Fibroblast of villous mesenchyme (primary cell): ENCODE measurements at places on chromosomes 7 and 10. TPM values are rescaled to one million over a fixed set of nuclear protein-coding genes. Genes with fewer than 3 reads are reported as not detected.

GRCh38 chr7:77199013-77199966 lies at the start of gene FGL2:
TSS of gene FGL2 (minus strand) at chr7:77199819. CDS start at chr7:77199793, 26 bp downstream.
- DNase-seq = peak; percentile 37

GRCh38 chr10:110733218-110733952 lies 89.2 kb downstream of the RBM20 start:
- peak; percentile 35 for DNase-seq

DNA sequence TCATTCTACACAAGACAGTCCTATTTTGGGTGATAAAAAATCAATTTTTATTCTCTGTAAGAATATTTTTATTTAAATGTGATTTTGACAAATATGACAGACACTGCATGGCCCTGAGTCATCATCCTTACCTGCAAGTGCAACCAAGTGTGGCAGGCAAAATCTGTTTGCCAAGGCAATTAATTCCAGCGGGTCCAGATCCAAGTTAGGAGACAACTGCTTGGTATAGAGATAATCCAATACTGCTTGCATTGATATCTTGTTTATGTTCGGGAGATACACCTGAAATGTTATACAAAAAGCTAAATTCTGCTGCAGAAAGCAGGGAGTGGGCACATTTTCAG lies 66.2 kb downstream of the RHOBTB1 start:
- DNase-seq = no peak

- no peak for DNase-seq
Measured at GRCh38 chr10:96703358-96703757, 17.0 kb downstream of the PIK3AP1 start.

GRCh38 chr10:88499569-88500470 lies 83.3 kb downstream of the RNLS start:
- peak; percentile 53 for DNase-seq

The OGA gene
- total RNA-seq = 80.3 and 93.1 TPM in 2 replicates

The ASAH2 gene
- total RNA-seq = 1.3 and 1.6 TPM in 2 replicates

DNA sequence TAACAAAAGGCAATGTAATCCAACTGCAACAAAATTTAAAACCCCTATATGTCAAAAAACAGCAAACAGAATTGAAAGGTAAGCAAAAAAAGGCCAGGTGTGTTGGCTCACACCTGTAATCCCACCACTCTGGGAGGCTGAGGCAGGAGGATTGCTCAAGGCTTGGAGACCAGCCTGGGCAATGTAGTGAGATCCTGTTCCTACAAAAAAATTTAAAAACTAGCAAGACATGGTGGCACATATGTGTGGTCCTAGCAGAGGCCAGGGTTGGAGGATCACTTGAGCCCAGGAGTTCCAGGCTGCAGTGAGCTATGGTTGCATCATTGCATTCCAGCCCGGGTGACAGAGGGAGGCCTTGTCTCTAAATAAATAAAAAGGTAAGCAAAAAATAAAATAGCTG lies 212.1 kb upstream of the KLF14 start:
- DNase-seq = no peak

DNA sequence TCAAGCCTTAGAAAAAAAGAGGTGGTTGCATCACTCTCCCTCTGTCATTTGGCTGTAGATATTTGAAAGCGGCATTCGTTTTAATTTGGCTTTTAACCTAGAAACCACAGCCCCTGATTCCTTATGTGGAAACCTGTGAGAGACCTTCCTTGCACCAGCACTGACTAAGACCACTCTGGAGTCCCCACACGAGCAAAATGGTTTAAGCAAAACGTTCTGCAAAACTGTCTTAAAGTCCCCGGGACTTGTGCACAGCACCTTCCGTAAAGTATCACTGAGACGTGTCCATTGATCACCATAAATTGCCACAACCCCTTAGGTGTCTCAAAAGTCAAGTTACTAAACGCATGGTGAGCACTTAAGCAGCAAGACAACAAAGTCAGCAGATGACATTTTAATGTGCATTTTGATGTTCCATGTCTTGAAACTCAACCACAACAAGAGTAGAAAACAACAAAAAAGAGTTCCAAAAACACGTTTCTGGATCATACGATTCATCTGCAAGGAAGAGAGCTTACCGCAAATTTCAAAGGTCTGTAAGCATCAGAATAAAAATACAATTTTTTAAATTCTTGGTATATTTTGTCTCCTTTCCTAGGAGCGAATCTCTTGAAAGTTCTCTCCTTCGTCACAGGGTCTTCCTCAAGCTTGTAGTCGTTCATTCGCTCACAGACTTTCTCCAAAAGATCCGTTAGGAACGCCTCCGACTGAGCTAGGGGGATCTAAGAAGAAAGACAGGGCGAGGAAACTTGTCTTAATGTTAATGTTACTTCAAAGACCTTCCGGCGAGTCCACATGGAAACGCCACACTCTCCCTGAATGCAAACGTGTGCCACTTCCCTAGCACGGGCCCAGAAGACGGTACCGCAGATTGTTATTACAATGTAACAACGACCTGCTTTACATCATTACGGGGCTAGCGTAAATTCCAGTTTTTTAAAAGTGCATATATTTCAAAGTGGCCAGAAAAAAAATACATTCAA lies 37.7 kb downstream of the CNPY1 start:
- no peak for DNase-seq

The BMS1 gene
- 17.7 and 21.2 TPM in 2 replicates for total RNA-seq

DNA sequence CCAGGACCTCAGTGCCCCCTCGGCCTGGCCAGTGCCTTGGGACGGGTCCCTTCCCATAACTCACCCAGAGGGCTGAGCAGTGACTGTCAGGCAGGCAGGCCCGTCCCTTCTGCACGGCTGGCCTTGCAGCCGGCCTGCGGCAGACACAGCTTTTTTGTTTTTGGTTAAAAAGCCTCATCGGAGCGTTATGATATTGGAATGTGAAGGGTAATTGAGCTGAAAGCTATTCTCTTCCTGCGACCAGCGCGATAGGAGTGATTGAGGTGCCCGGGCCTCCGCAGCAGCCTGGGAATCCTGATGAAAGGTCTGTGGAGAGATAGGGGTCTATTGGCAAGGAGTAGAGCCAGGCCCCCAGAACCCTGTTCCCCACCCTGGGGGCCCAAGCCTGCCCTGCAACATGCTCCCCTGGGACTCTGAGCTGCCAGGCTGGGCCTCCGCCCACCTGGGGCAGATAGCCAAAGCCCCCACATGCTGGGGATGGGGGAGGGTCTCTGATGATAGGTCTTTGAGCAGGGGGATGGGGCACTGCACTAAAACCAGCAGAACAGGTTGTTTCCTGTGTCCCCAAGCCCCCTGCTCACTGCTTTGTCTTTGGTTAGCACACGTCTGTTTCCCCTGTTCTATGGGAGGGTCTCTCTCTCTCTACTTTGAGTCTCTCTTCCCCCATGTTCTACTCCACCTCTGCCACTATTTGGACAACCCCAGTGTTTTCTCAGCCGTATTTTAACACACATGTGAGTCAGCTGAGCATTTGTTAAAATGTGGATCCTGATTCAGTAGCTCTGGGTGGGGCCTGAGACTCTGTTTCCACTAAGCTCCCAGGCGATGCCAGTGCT lies 131.9 kb downstream of the CDH23 start:
- no peak for DNase-seq

DNA sequence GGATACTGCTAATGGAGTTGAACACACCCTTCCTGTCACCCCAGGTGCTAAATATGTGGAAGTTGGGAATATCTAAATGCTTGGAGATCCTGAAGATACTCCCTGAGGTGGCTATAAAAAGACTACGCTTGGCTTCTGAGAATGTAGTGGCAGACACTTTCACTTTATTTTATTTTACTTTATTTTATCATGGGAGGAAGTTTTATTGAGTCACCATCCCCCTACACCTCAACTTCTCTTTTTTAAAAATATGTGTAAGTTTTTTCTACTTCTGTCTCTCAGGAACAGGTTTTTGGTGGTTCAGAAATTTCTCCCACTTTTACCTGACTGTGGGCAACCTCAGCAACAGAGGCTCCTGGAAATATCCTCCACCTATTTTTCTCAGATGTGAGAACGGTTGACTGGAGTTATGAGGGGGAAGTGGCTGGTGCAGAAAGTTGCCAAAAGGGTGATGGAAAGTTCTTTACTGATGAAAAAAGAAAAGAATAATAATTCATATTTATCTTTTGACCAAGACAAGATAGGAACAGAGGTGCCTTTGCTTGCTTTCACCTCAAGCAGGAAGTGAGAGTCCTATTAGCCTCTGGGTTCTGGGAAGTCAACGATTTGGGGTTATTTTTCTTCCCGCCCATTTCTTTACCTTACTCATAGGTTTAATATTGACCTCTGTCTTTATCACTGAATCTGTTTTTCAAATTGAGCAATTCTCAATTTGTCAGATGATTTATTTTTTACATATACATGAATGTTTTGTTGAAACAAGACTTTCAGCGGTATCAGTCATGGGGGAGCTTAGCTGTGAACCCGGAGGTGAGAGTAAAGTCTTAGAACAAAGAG lies 103.6 kb downstream of the AHR start:
- no peak for DNase-seq

GRCh38 chr10:34814913-34815184 lies 247 bp downstream of the PARD3 start:
- peak; percentile 18 for DNase-seq

DNA sequence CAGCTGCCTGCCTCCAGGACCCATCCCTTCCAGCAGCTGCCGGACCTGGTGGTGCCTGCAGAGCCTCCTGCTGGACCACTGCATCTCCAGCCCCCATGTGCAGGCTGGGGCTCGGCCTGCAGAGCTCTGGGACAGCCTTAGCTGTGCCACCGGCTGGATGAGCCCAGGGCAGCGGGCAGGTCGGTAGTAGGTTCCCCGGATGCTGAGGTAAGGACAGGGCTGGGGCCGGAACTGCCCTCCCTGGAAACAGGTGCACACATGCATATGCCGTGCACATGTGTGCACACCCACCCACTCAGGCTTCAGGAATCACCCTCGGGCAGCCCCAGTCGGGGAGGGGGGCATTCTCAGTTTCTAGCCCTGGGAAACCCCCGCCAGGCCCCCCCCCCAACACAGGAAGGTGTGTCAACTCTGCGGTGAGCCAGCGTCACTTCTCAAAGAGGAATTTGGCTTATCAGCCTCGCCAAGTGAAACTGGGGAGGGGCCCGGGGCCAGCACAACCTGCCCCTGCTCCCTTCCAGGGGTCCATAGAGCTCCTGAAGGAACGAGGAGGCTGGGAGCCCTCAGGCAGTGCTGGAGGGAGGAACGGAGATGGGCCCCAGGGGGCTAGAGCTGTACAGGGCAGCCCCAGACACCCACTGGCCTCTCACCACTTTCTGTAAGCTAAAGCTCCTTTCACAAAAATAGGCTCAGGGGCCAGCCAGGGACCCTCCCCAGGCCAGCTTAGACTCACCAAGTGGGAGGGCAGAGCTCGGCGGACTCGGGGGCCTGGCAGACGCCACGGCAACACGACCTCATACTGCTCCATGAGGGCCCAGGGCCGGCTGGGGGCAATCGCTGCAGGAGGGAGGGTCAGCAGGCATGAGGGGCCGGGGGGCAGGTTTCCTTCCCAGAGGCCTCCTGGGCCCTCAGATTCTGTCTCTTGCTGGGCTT lies 1.7 kb downstream of the ADAM8 start:
- DNase-seq = no peak

The FAM25G gene
- total RNA-seq = not detected in 2 replicates

- DNase-seq = no peak
Measured at GRCh38 chr10:48554656-48555055, 50.2 kb downstream of the ARHGAP22 start.

The GPRIN2 gene
- total RNA-seq = not detected in 2 replicates

DNA sequence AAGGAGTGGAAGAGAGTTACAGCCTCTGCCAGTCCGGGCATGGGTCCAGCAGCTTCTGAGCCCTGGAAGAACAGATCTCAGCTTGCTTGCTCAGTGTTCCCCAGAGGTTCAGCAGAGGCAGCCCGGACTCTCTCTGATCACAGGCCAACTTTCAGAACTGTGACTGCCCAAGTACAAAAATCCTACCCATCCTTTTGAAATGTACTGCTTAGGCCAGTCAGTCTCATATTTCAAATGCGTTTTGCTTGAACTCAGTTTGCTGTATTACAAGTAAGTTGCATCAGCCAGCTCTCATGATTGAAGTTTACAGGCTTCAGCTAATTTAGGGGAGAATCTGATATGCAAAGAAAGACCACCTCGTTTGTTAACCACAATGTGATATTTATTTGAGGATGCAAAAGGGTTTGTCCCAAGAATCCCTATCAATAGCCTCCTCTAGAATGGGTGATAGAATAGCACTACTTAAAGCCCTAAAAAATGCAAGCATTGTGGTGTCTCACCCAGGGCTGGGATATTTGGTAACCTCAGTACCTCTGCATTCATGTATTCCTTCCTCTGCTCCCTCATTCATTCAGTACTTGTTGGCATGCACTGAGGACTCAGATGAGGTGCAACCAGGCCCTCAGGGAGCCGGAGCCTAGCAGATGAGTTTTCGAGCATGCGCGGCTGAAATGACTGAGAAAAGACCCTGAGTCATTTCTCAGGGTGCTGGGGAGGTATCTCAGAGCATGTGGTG lies 7.0 kb downstream of the AIMP2 start:
- peak; percentile 95 for DNase-seq

DNA sequence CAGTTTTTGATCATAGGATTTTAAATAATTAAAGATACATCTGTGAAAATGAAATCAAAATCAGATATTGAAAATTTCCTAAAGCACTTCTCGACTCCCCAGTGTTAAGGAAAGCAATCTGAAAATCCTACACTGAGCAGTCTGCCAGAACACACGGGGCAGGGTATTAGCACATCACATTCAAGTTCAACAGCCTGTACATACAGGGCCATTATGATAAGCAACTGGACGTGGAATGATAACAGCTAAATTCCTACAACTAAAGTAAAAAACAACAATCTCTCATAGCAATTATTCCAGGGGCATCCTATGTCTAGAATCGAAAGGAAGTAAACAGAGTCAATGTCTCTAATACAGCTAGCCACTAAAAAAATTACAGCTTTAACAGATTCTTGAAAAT lies 31.7 kb downstream of the TRDMT1 start:
- peak; percentile 48 for DNase-seq

The LRRTM3 gene
- under 0.01 TPM in 1 of 2 replicates, not detected in the other for total RNA-seq

GRCh38 chr7:98687111-98687751 lies 70.1 kb downstream of the NPTX2 start:
- DNase-seq = no peak

The AKR1D1 gene
- total RNA-seq = not detected in 2 replicates

The SEMA3C gene
- 101 and 136 TPM in 2 replicates for total RNA-seq

The DENND2A gene
- 25.5 and 26.7 TPM in 2 replicates for total RNA-seq

- no peak for DNase-seq
Measured at GRCh38 chr10:560314-560992, 129.0 kb downstream of the DIP2C start.

DNA sequence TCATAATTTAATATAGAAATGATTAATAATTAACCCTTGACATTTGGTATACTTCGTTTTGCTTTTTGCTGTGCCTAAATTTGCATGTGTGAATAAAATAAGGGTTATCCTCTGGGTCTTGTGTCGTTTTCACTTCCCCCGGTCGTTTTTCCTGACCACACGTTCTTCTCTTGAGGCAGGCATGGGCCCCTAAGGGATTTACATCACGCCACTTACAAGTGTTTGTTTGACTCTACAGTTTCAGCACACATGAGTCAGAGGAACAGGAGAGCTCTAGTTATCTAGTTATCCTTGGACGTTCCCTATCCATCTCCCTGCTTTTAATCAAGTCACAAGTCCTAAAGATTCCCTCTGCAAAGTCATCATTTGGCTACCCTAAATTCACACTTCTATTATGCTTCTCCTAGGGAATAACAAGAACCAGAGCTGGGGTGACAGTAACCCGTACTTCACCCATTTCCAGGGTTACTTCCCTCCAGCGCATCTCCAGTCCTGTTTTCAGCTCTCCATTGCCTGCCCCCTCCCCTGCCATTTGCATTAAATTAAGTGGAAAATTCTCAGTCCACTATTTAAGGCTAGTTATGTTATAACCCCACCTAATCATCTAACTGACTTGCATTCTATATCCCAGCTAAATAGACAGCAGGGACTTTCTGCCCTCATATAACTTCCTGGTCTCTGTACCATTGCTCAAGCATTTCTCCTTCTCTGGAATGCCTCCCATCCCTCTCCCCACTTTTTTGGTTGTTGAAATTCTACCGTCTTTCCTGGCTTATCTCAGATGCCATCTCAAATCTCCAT lies 206.9 kb downstream of the PTEN start:
- peak; percentile 51 for DNase-seq

The GJD4 gene
- not detected in 2 replicates for total RNA-seq

The FAM171A1 gene
- 16.8 TPM in 2 replicates for total RNA-seq
